ENCODE measurements at places on chromosomes 5 and 9.
A peak's percentile ranks its signal among the peaks of the same experiment; 100 is the strongest.

DNA sequence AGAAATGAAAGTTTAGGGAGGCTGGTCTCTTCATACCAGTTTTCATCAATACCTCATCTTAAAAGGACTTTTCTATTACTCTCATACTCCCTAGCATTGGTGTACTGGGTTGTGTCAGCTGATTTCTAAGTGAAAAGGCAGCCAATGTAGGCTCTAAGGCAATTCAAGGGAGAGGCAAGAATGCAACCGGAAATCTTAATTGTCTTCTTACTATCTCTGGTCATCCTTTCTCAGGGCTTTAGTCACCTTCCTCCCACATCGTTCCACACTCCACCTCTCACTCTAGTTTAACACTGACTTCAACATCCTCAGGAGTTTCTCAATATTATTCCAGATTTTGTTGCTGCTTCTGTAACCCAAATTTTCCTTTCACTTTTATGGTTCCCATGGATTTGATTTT lies 281.8 kb upstream of the RFX3 start:
- DNase-seq, result no peak

DNA sequence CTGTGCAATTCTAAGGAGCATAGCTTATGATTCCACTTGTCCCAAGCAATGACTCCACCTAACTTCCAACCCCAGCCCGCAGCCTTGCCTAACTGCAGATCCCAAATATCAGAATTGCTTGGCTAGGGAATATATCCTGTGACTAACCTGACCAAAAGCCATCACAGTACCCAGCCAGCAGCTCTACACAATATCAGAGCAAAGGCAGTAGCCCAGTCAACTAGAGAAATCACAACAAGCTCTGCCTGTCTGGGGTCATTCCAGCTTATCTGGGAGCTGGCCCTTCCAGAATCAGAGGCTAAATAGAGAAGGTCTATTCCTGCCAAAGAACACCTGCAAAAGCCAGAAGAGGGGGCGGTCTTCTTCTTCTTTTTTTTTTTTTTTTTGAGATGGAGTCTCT lies 9.3 kb upstream of the KIAA1958 start:
- no peak for DNase-seq

DNA sequence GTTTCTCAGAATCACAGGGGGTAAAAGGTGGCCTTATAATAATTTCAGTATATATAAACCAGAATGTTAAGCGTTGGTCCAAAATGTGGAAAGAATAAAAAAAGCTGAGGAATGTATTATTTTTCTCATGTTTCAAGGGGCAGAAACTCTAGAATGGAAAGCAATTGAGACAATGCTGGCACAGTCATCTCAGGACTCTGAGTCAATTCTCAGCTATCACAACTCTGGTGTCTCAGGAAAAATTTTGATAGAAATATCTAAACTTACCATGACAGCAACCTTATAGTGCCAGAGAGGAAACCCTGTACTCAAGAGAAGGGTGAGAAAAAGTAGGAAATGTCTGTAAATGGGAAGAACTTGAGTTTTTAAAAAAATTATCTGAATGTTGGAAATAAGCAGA lies 1189.4 kb upstream of the NUDT12 start:
- DNase-seq, result no peak

DNA sequence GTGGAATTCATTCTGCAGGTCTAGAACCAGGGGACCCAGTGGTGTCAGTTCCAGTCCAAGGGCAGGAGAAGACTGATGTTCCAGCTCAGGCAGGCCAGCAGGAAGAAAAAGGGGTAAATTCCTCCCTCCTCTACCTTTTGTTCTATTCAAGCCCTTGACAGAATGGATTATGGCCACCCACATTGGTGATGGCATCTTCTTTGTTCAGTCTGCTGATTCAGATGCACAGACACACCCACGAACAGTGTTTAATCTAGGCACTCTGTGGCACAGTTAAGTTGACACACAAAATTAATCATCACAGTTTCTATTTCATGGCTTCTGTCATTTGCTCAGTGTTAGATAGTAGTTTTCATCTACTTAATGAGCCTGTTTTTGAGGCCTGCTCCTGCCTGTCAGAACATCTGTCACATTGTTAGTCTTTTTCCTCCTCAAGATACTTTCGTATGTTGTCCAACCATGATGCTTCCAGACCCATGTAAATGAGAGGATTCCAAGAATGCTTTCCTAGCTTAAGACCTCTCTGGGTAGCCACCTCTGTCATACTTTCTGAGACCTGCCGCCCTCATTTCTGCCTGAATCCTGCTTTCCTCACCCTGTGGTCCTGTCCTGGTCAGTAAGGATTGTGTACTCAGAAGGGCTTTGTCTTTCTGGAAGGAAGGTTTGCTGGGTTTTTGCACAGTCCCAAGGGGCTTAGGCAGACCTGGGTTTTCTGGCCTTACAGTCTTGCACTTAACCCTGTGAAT lies 72.5 kb downstream of the SPIN1 start:
- DNase-seq, result no peak

GRCh38 chr5:96006291-96006690 lies 44.6 kb upstream of the ELL2 start:
- no peak for DNase-seq

- no peak for DNase-seq
Measured at GRCh38 chr9:121368745-121369144, 1.3 kb downstream of the STOM start.

DNA sequence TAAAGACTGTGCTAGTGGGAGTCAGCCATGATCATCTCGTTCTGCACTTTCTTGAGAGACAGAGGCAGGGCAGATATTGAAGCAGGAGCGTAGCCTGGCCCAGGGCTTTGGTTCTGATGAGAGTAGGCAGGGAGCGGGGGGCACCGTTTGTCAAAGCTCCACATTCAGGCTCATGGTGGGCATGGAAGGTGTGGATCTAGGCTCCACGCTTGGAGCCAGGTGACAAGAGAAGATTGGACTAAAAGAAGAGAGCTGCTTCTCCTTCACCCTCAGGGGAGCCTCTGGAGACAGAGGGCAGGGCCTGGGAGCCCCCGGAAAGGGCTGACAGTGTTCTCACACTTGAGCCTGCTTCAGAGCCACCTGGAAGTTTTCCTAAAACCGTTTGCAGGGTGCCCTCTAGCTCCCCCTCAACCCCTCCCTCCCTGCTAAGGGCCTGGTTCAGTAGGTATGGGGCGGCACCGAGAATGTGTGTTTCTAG lies 24.7 kb upstream of the FCN2 start:
- no peak for DNase-seq

GRCh38 chr9:72140586-72140985 lies 8.7 kb upstream of the GDA start:
- DNase-seq, result no peak

- no peak for DNase-seq
Measured at GRCh38 chr9:25677301-25678146, 720 bp downstream of the TUSC1 start.

DNA sequence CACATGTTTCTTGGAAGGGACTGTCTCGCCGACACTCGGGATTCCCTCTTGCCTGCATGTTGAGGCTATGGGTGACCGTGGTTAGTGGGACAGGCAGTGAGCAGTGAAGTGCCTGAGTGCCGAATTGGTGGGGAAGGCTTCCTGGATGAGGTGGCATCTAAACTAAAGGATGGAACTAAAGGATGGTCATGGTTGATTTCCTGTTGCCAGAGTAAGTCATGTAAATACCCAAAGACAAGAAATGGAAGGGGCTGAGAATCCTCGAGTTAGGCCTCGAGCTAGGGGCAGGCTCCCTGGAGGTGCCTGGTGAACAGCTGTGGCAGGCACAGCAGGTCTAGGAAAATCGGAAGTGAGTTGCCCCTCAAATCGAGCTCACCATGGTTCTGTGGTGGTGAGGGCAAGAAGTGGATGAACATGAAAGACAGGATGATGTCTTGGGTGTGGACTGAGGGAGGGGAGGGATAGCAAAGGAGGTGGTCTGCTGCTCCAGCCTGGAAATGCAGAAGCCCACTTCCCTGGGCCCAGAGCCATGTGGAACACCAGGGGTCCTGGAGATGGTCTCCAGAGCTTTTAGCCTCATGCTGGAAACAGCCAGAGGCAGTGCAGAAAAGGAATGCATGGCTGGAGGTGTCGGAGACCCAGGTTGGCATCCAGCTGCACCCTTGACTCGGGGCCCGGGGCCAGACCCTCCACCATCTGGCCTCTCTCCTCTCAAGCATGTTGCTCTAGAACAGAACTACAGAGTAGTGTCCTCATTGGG lies 12.2 kb downstream of the CD74 start:
- no peak for DNase-seq

- DNase-seq, result no peak
Measured at GRCh38 chr5:149799119-149799623, 69.1 kb downstream of the PPARGC1B start.

DNA sequence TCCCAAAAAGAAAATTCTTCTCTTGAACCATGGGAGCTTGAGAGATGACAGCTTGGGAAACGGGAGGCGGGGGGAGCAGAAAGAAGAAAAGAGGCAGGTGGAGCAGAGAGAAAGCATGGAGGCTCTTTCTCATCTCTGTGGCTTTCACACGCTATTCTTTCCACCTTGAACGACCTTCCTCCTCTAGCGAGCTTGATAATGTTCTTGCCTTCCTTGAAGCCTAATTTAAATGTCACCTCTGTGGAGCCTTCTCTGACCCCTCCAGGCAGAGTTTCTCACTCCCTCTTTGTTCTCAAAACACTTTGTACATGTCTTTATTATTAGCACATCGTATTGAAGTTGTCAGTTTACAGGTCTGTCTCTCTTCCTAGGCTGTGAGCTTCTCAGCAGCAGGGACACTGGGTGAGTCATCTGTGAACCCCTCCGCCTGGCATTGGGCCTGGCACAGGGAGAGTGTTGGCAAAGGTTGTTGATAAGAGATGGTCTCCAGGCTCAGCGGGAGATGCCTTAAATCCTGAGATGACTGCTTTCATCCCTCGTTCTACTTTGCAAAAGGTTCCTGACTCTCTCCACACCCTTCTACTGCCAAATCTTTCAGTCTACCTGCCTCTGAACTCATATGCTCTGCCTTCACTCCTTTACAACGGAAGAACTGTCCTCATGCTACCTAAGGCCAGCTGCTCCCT lies 14.1 kb upstream of the STRBP start:
- no peak for DNase-seq

- DNase-seq, result no peak
Measured at GRCh38 chr5:53913941-53914340, 353.5 kb downstream of the NDUFS4 start.

- no peak for DNase-seq
Measured at GRCh38 chr9:134477342-134477925, 151.2 kb downstream of the RXRA start.

DNA sequence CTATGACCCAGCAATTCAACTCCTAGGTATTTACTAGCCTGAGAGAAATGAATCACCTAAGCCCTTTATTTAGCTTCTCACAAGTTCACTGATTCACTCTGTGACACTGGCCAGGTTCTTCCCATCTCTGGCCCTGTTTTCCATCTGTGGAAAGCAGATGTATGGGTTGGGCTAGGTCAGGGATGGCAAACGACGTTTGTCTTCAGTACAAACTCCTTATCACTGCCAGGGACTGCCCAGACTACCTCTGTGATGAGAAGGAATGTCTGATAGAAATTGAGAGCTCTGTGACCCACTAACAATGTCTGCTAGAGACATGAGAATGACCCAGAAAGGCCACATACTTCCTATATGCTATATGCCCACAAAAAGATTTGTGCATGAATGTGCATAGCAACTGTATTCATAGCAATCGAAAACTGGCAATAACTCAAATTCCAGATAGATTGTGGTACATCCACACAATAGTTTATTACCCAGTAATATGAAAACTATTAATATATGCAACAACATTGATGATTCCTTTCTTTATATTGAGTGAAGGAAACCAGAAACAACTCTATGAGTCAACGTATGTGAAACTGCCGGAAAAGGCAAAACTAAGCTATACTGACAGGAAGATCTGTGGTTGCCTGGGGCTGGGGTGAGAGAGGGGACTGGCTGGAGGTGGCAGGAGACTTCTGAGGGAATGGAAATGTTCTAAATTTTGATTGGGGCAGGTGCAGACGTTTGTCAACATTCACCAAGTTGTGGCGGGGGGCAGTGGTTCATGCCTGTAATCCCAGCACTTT lies 32.0 kb upstream of the ADAM19 start:
- DNase-seq, result peak; percentile 24

DNA sequence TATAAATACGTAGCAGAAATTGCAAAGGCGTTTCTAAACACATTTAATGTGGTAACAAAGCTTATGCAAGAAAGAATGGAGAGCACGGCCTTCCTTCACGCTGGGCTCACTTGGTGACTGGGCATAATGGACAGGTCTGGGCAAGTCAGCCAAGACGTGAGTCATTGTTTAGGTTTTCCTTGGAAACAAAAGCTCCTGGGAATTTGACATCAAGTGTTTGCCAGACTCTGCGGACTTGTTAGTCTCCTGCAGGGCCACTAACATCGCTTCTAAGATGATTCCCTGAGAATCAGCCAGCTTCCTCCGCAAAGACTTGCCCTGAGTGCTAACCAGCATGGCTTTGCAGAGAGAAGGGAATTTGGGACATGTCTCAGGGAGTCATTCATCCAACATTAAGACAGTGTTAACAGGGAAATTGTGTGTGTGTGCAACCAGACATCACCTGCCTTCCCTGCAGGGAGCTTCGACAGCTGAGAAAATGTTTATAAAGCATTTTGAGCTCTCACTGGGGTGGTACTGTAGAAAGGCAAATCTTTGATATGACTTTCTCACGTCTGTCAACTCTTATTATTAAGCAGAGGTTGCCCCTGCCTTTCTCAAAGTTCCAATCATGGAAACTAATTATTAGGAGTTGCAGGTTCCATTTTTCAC lies 182.5 kb downstream of the NTRK2 start:
- DNase-seq, result no peak

- no peak for DNase-seq
Measured at GRCh38 chr9:131697097-131697496, 42.8 kb downstream of the RAPGEF1 start.

- DNase-seq, result no peak
Measured at GRCh38 chr5:165227515-165227914, 1722.1 kb downstream of the MAT2B start.

DNA sequence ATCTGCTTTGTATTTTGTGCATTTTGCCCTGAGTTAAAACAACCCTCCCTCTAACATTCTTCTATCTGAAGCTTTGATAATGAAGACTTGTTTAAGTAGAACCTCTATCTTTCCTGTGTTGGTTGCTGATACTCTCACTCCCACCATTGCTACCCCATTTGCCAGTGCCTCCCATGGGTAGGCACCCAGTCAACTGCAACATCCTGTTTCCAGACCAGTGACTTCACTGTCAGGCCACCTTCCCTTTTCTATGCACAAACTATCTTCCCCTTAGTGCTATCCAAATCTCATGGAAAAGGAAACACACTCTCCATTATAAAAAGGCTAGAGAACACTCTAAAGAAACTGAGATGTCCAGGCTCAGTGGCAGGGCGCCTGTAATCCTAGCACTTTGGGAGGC lies 5.6 kb upstream of the IARS1 start:
- DNase-seq, result no peak

- no peak for DNase-seq
Measured at GRCh38 chr5:136665331-136665730, 300.0 kb upstream of the TRPC7 start.

GRCh38 chr5:2482778-2483177 lies 268.7 kb downstream of the IRX2 start:
- no peak for DNase-seq

DNA sequence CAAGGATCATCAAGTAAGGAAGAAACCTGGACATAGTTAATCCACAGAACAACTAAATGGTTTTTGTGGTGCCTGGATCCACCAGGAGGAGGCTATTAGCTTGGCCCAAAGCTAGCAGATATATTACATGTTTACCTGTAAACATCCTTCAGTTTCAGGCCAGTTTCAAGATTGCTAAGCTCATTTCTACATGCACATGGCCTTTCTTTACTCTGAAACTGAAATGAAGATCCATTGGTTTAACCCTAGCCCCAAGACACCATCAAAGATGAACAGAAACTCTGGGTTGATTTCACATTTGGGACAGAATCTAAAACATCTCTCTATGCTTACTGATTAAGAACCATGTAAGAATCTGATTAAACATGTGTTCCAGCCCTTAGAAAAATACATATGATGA lies 611.8 kb downstream of the TLE1 start:
- DNase-seq, result no peak

Measured in activated CD8-positive, alpha-beta memory T cell treated with anti-CD3 and anti-CD28 coated beads for 4 hours (primary cell).